Lower lobe of right lung (tissue), 2 donors: ENCODE measurements at places on chromosomes 2 and 18. TPM values are rescaled to one million over a fixed set of nuclear protein-coding genes. Genes with fewer than 3 reads are reported as not detected.
A peak's percentile ranks its signal among the peaks of the same experiment; 100 is the strongest.

DNA sequence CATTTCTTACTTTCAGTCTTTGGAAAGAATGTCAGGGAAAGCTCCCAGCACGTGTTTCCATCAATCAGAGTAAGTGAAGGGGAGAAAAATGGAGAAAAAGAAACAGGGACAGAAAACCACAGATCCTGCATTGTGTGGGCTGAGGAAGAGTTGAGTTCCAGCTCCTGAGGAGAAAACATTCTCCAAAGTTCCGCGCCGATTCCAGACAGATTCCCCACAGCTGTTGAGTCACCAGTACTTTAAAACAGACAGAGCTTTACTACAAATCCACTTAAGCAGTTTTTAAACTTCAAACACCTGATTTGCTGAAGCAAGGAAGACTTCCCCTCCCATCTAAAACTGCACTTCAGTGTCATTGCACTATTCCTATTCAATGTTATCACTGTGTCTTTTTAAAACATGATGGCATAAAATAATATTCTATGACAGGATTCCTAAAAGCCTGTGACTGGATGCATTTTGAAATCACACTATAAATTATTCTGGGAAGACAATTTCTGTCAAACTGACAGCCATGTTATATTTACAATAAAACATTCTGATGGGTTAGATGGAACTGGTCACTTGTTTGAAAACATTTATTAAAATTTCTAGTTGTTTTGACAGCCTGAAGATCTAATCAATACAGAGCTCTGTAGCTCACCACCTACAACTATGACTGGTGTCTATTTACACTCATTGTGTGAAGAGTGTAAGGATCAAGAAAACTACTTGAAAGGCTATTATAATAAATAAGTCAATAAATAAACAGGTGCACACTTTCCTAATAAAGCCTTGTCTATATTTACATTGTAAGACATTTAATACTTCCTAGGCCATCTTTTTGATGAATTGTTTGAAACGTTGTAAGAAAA lies 40.9 kb downstream of the TCF4 start:
- H3K27ac ChIP-seq, result no peak overlapping the region
- peaks cover 21% of the 10 kb centered on the region for H3K4me1 ChIP-seq
- H3K36me3 ChIP-seq, result no peaks in the 10 kb centered on the region
- no peak for DNase-seq
- H3K4me3 ChIP-seq, result no peak overlapping the region

- H3K27me3 ChIP-seq, result no peaks in the 10 kb centered on the region
- H3K4me1 ChIP-seq, result peaks cover 17% of the 10 kb centered on the region
- H3K36me3 ChIP-seq, result no peaks in the 10 kb centered on the region
These were observed 92.3 kb upstream of the SMAD2 start for GRCh38 chr18:48022531-48023329.

GRCh38 chr2:202149155-202149762 lies 76.2 kb downstream of the KIAA2012 start:
- H3K27me3 ChIP-seq, result no peaks in the 10 kb centered on the region
- H3K27ac ChIP-seq, result peak overlapping the region; percentile 6
- H3K4me3 ChIP-seq, result no peak overlapping the region
- peaks cover 10% of the 10 kb centered on the region for H3K4me1 ChIP-seq
- DNase-seq, result no peak

- H3K36me3 ChIP-seq, result no peaks in the 10 kb centered on the region
- no peak overlapping the region for H3K27ac ChIP-seq
- H3K4me1 ChIP-seq, result no peaks in the 10 kb centered on the region
- no peaks in the 10 kb centered on the region for H3K27me3 ChIP-seq
These were observed 307.6 kb downstream of the RIT2 start for GRCh38 chr18:42807887-42808286.

- DNase-seq, result no peak
- H3K27ac ChIP-seq, result no peak overlapping the region
- no peaks in the 10 kb centered on the region for H3K36me3 ChIP-seq
- no peaks in the 10 kb centered on the region for H3K4me1 ChIP-seq
- H3K4me3 ChIP-seq, result no peak overlapping the region
These were observed 480.8 kb downstream of the BCL11A start for GRCh38 chr2:60072609-60073008.

DNA sequence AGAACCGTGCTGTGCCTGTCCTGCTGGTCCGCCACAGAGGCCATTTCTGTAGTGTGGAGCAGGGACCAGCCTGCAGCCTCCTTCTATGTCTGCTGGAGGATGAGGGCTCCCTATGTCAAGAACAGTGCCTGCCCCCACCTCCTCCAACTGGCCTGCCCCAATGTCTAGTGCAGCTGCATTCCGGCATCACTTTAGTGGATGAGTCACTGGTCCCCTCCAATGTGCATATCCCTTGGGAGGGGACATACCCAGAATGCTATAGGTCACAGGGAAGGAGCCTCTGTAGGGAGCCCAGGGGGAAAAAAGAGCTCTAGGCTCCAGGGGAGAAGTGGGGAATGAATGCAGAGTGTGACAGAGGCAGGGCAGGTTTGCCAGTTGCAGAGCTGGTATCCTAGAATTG lies 219.6 kb downstream of the CELF4 start:
- H3K27ac ChIP-seq, result no peak overlapping the region
- no peaks in the 10 kb centered on the region for H3K4me1 ChIP-seq
- DNase-seq, result no peak
- no peak overlapping the region for H3K4me3 ChIP-seq
- H3K36me3 ChIP-seq, result no peaks in the 10 kb centered on the region
- peaks cover 8% of the 10 kb centered on the region for H3K27me3 ChIP-seq

- no peaks in the 10 kb centered on the region for H3K4me1 ChIP-seq
- no peaks in the 10 kb centered on the region for H3K27me3 ChIP-seq
- DNase-seq, result no peak
- H3K36me3 ChIP-seq, result no peaks in the 10 kb centered on the region
- H3K27ac ChIP-seq, result no peak overlapping the region
- H3K4me3 ChIP-seq, result no peak overlapping the region
These were observed 314.0 kb upstream of the ID2 start for GRCh38 chr2:8367833-8368232.

- no peak overlapping the region for H3K4me3 ChIP-seq
- H3K36me3 ChIP-seq, result no peaks in the 10 kb centered on the region
- no peak for DNase-seq
- peaks cover 23% of the 10 kb centered on the region for H3K4me1 ChIP-seq
- H3K27ac ChIP-seq, result no peak overlapping the region
These were observed 94.8 kb upstream of the CXCR4 start for GRCh38 chr2:136212426-136213378.

GRCh38 chr2:150887926-150888325 lies 373.7 kb downstream of the RBM43 start:
- no peaks in the 10 kb centered on the region for H3K36me3 ChIP-seq
- no peak overlapping the region for H3K27ac ChIP-seq
- no peak overlapping the region for H3K4me3 ChIP-seq
- H3K27me3 ChIP-seq, result no peaks in the 10 kb centered on the region
- no peak for DNase-seq
- H3K4me1 ChIP-seq, result peaks cover 8% of the 10 kb centered on the region

DNA sequence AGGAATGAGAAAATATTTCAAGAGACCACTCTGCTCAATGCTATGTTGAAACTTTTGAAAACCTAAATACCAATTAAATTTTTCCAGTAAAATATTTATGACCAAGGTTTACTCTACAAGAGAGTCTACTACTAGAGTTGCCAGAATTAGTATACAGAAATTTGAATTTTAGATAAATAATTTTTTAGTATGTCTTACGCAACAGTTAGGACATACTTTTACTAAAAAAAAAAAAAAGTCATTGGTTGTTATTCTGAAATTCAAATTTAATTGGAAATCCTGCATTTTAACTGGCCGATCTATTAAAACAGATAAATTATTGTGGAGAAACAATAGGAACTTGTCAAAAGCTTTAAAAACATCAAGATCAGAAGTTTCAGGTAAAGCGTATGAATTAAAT lies 49.1 kb upstream of the TMEM200C start:
- H3K4me3 ChIP-seq, result no peak overlapping the region
- no peaks in the 10 kb centered on the region for H3K36me3 ChIP-seq
- no peaks in the 10 kb centered on the region for H3K4me1 ChIP-seq
- no peak for DNase-seq
- no peaks in the 10 kb centered on the region for H3K27me3 ChIP-seq

DNA sequence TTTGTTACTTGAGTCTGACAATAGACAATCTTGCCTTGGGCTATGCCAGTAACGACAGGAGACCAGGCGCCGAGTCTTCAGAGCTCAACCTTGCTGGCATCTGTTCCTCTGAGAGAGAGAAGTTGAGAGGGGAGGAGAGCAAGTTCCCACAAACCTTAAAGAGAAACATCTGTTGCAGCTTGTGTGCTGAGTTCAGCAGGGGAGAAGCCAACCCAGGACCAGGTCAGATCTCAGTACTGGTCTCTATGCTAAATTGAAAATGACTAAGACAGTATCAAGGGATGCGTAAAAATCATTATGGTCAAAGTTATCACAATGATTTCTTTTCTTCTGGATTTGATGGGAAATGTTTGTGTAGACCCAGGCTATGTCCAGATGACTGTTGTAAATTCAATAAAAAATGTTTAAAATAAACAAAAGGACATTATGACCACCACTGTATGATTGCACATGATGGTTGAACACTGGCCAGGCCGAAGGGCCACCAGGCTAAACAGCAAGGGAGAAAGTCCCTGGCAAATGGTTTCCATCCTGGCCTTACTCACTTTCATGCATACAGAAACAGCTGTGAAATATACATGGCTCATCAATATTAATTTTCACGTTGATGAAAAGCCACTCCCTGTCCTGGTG lies 100.3 kb upstream of the PMAIP1 start:
- H3K4me1 ChIP-seq, result no peaks in the 10 kb centered on the region
- DNase-seq, result no peak
- H3K4me3 ChIP-seq, result no peak overlapping the region
- no peaks in the 10 kb centered on the region for H3K27me3 ChIP-seq

DNA sequence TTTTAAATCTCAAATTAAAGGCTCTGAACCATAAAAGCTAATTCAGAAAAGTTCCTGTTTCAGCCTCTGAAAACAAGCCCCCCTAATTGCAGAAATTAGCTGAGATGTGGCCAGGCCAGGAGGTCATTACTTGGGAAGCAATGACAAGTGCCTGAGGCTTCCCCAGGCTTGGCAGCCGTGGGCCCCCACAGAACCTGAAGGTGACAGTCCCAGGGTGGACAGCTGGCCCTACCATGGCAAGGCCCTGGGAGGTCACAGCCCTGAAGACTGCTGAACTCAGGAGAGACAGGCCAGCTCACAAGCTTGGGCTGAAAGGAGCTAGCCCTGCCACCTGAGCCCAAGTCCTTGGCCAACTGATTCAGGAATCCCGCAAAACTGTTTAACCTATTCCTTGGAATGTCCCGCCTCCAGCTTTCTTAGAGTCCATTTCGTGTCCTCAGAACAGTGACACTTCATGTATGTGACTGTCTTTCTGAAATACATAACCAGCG lies 54.3 kb upstream of the PKDCC start:
- H3K4me3 ChIP-seq, result no peak overlapping the region
- no peak overlapping the region for H3K27ac ChIP-seq
- H3K4me1 ChIP-seq, result no peaks in the 10 kb centered on the region
- H3K36me3 ChIP-seq, result no peaks in the 10 kb centered on the region
- DNase-seq, result no peak
- no peaks in the 10 kb centered on the region for H3K27me3 ChIP-seq

- peak overlapping the region; percentile 34 for H3K27ac ChIP-seq
- H3K4me1 ChIP-seq, result peaks cover 21% of the 10 kb centered on the region
These were observed 143.6 kb upstream of the MAP3K20 start for GRCh38 chr2:172931918-172932520.

GRCh38 chr18:3598581-3598980 lies 148.6 kb downstream of the TGIF1 start:
- no peaks in the 10 kb centered on the region for H3K36me3 ChIP-seq
- H3K27me3 ChIP-seq, result no peaks in the 10 kb centered on the region
- H3K4me1 ChIP-seq, result peaks cover 49% of the 10 kb centered on the region
- no peak overlapping the region for H3K4me3 ChIP-seq

- no peak overlapping the region for H3K27ac ChIP-seq
- no peak overlapping the region for H3K4me3 ChIP-seq
- H3K36me3 ChIP-seq, result no peaks in the 10 kb centered on the region
- no peak for DNase-seq
These were observed 200.0 kb upstream of the MEX3C start for GRCh38 chr18:51397347-51397962.

The TMEM200C gene
- total RNA-seq, result 0.50 TPM

The C2orf78 gene
- total RNA-seq, result not detected

The CPO gene
- not detected for total RNA-seq

The RRM2 gene
- 8.4 TPM for total RNA-seq

The IWS1 gene
- 36.7 TPM for total RNA-seq

The LRRTM4 gene
- total RNA-seq, result 0.77 TPM

The CDKL4 gene
- total RNA-seq, result 1.7 TPM

The TMEM163 gene
- 31.9 TPM for total RNA-seq

The CLEC4F gene
- 0.71 TPM for total RNA-seq

The BBS5 gene
- 7.0 TPM for total RNA-seq

The CENPA gene
- total RNA-seq, result 1.7 TPM
